ENCODE measurements at places on chromosomes 11 and 22.

DNA sequence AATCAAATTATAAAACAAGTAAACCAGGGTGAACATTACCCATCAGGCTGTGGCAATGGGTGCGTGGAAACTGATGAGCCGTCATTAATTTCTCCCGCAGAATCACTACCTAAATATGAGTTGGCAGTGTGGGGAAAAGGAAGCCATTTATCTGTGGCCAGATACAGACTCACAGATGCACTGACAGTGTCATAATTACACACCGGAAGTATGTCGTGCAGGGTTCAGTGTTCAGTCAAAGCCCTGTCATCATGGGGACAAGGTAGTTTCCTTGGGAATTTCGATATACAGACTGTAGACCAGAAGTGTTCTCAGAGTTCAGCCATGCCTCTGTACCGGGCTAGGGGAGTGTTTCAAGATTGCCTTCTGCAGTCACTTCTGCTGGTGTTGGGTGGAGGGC is 119.2 kb upstream of the SEZ6L start:
- DNase-seq = no peak

- no peak for DNase-seq
Measured at GRCh38 chr11:42528911-42529310, 782.9 kb upstream of the API5 start.

DNA sequence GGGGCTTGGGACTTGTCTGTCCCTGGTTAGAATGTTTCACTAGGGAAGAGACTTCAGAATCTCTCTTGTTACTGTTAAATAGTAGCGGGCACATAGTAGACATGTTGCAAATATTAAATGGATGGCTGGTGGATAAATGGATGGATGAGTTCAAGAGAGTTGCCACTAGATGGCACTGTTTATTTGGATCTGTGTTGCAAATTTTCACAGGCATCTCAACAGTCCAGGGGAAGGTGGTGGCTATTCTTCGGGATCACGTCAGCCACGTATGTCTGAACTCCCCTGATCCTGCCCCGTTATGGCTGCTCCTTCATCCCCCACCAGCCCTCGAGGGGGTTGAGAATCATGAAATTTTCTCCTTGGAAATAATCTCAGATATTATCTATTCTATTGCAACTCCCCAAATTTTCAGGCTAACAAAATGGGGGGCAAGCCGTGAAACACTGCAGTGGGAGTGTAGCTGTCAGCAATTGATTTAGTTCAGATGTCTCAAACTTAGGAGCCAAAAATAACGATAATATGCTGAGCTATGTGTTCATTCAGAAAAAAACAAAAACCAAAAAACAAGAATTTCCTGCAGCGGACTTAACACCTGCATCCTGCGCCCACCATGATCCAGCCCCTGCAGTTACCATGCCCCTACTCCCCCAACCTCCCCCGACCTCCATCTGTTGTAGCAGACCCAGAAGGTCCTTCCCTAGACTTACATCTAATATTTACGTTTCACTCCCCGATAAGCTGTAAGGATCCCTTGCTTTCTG is 29.1 kb upstream of the BIRC3 start:
- no peak for DNase-seq

GRCh38 chr11:124896821-124897391 is 759 bp downstream of the ROBO4 start:
- no peak for DNase-seq

- DNase-seq = no peak
Measured at GRCh38 chr11:64652586-64653387, 61.8 kb downstream of the SLC22A12 start.

DNA sequence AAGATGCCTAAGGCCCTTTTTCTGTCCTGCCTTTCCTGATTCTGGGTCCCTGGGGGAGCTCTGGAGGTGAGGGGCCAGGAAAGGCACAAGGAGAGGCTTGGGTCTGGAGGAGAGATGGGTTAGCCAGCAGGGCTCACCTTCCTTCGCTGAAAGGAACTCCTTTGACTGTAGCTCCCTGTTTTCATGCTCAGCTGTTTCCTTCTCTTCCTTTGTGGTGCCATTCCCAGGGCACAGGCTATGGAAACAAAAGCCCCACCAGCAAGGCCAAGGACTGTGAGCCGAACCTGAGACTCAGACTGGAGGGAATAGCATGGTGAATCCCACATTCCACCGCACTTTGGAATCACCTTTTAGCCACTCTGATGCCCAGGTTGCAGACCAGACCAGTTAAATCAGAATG is 10.5 kb downstream of the SLC43A3 start:
- DNase-seq = no peak

DNA sequence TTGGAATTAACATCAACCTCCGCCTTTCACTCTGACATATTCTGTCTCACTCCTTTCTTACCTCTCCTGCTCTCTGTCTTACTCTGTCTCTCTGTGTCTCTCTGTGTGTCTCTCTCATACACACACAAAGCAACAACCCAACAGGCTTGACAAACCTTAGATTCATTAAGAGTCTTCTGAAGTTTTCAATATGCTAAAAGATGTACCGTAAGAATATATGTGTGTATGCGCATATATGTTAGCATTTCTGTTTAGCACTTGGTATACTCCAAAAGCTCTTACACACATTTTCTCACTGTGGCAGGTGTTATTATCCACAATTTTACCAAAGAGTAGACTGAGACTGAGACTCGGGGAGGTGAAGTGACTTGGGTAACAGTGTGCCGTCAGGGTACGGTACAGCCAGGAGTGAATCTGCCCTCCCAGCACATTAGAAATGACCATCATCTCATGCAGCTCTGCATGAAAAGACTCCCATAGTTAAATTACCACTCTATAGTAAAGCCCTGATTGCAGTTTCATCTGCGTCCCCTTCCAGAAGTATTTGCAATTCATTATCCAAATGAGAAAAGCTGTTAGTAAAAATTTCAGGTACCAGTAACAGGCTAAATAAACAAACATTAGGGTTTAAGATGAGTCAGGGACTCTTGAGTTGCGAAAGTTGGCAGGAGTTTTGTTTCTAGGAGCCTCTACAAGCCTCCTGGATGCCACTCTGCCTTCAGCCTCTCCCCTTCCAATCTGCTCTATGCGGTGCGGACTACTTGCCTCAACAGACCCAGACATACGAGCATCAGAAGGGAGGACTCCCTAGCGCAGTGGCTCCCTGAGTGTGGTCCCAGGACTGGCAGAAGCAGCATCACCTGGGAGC is 195.2 kb upstream of the TMEM45B start:
- DNase-seq = no peak

DNA sequence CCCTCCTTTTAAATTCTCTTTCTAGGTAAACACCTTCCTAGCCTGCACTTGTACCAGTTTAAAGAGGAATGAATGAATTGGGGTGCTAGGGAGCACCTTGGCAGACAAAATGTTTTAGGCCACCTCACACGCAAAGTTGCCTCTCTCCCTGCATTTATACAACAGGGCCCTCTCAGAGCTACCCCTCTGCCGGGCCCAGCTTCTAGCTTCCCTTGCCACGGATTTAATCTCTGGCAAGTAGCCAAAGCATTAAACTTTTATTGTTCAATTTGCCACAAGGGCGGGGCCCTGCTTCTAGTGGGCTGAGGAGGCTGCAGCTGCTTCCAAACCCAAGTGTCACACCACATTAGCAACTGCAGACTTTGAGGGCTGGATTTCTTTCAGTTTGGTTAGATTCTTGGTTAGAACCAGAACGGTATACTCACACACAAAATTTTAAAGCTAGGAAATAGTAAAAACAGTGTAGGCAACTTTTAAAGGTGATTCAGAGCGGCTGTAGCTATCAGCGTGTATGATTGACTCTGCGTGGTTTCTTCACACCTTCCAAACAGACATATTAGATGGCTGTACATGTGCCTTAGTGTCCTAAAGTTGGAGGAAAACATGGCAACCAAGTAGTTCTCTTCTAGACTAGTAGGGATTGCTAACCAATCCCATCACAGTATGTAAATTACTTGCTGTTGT is 6.5 kb downstream of the KREMEN1 start:
- DNase-seq = no peak

DNA sequence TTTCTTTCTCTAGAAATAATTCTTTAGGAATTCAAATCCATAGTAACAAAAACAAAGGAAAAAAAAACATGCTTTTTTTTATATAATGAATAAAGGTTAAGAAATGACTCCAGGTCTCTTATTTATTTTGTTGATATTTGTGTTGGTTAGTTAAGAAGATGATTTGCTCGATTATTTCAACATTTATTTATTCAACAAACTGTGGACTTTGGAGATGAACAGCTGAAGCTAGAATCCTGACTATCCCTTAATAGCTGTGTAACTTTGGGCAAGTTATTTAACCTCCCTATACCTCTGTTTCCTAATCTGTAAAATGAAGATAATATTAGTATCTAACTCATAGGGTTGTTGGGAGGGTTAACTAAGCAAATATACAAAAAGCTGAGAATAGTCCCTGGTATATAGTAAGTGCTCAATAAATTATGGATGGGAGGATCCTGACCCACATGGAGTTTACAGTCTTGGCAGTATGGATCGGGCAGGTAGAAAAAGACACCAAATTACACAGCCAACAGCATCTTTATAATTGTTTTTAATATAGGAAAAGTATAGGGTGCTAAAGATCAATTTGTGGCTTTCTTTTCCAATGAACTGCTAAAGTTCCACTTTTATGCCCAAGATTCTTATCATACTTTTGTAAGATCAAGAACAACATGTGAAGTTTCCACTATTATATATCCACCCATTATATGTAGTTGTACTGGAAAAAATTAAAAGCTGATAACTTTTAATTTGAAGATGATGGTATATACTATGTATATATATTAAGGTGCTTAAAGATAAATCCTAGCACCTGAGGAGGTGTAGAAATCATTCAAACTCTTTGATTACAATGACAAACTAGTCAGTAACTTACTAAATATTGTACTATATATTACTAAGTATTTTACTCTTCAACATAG is 1.3 kb upstream of the CAT start:
- no peak for DNase-seq
